ENCODE measurements at places on chromosomes 2 and 18. TPM values are rescaled to one million over a fixed set of nuclear protein-coding genes. Genes with fewer than 3 reads are reported as not detected.
A peak's percentile ranks its signal among the peaks of the same experiment; 100 is the strongest.

- DNase-seq = no peak
These were observed 65.2 kb upstream of the FZD7 start for GRCh38 chr2:201968476-201968875.

DNA sequence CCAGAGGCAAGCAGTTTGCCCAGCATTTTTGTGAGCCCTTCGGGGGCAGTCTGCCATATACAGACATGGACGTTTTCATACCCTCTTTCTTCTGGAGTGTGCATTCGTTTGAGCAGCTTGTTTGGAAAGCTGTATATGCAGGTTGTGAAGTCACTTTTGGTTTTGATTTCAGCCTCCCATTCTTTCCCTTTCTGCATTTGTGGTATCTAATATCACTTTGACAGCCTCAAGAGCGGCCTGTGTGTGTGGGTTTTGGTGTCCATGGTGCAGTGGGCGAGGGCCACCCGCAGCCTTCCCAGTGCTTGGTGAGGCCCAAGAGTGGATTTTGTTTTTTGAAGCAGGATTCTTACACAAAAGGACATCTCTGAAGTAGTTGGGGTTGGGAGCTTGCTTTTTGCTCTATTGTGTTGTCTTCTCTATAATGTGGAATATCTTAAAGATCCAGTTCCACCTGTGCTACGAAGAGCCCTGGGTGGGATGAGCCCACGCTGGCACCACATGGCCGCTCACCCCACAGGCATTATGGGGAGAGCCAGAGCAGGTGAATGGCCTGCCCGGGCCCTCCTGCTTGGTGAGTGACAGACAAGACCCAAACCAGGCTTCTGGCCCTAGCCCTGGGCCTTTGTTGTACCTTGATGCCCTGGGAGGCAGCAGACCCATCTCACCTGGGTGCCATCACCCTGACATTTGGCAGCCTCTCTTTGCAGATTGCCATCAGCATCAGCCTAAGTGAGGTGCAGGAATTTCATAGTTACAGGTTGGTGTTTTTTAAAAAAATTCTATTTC lies 29.5 kb downstream of the INPP4A start:
- no peak for DNase-seq

- peak; percentile 54 for DNase-seq
These were observed at the start of gene CHN1 for GRCh38 chr2:175004980-175005732. CHN1 (minus strand) TSS chr2:175005381; CDS start chr2:175004912, 469 bp downstream.

GRCh38 chr2:27211241-27211942 lies 449 bp upstream of the ATRAID start:
- no peak for DNase-seq

- DNase-seq = peak; percentile 81
These were observed 4.5 kb upstream of the OSR1 start for GRCh38 chr2:19362755-19363473.

- no peak for DNase-seq
These were observed 112.2 kb upstream of the NCKAP5 start for GRCh38 chr2:133680343-133681049.

GRCh38 chr2:145230546-145230945 lies 710.6 kb upstream of the ZEB2 start:
- DNase-seq = no peak

- no peak for DNase-seq
These were observed 16.3 kb downstream of the CNDP2 start for GRCh38 chr18:74512321-74513053.

GRCh38 chr18:7066965-7067555 lies 50.5 kb downstream of the LAMA1 start:
- no peak for DNase-seq

GRCh38 chr2:43305517-43305916 lies 79.1 kb upstream of the ZFP36L2 start:
- DNase-seq = no peak

GRCh38 chr2:33411765-33412164 lies 64.7 kb upstream of the RASGRP3 start:
- DNase-seq = no peak

- DNase-seq = no peak
These were observed 195.7 kb upstream of the GALNT5 start for GRCh38 chr2:157061799-157062198.

GRCh38 chr18:13387855-13388548 lies 169.4 kb downstream of the LDLRAD4 start:
- no peak for DNase-seq

- DNase-seq = no peak
These were observed 26.8 kb upstream of the NABP1 start for GRCh38 chr2:191650896-191651773.

DNA sequence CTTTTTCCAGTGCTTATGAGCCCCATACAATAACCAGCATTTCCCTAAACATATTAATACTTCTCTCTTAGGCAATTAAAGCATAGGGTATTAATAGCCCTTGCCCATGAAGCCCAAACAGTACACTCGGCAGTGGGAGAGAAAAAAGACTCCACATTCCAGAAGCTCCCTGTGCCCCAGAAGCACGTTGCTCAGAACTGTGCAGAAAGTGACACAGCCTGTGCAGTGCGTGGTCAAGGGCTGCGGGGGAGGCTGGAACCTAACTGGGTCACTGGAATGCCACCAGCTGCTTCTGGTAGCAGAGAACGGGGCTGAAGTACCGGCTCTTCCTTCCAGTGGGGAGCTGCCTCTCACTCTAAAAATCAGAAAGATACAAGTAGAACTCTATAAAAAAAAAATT lies 32.7 kb downstream of the EIPR1 start:
- DNase-seq = no peak

GRCh38 chr2:26300234-26300925 lies 45.6 kb upstream of the SELENOI start:
- DNase-seq = peak; percentile 55

- DNase-seq = no peak
These were observed 547.0 kb upstream of the ACVR2A start for GRCh38 chr2:147297820-147298219.

- DNase-seq = no peak
These were observed 1.6 kb downstream of the MTCL1 start for GRCh38 chr18:8706791-8707555.

DNA sequence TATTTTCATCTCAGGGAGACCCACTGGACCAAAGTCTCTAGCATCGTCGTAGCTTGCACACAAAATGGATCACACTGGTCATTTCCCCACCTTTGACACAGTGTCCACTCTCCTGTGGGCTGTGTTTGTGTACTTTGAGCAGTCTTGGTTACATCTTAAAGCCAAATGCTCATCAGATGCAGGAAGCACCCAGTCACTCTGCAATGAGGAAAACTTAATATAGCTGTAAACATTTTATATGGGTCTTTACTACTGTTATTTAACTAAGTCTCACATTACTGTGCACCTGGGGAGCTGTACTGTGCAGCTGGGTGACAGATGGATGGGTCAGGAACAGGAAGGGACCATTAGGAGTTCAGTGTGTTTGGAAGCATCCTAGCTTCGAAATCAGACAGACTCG lies 109.0 kb upstream of the CXCR4 start:
- DNase-seq = no peak

DNA sequence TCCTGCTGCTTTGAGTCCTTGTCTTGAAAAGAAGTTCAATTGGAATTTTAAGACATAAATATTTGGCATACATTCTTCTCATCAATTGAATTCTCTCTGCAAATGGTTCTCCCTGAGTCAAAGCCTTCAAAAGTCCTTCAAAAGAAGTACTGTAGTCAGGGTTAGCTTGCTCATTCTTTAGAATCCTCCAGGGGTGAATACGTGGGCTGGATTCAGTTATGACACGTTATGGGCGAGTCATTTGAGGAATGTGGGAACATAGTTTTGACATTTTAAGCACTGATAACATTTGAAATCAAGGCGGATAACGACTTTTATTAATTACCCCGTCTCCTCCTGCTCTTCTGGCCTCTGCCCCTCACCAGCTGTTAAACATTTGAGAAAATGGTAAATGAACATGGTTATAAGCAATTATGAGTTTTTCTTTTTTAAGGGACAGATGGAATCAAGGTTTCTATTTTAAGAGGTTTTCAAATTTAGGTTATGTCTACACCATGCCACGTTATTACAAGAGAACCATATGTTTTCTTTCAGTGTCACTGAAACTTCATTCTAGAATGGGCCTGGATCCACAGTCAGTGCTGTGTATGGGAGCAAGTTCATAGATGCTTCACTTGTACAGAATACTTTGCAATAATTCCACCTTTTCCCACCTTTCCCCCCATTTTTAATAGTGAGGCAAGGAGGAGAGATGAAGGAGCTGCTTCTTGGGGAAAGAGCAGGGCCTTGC lies 273.1 kb downstream of the TSN start:
- no peak for DNase-seq

- DNase-seq = no peak
These were observed 139.6 kb downstream of the TWIST2 start for GRCh38 chr2:238987352-238987981.

DNA sequence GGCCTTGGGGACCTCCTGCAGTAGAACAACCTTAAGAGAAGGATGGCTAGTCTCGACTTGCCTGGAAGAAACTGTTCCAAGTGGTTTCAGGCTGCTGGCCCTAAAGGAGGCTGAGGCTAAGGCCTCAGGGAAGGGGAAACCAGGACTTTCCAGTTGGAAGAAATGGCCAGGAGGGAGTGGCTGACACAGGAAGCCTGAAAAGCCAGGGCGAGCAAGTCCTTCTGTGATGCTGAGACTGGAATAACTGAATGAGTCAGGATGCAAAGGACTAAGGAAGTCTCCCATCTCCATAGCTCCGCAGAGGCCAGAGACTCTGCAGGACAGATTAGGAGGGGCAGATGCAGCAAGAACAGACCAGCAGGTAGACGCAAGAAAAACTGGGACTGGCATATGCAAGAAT lies 7.4 kb downstream of the HTRA2 start:
- no peak for DNase-seq

DNA sequence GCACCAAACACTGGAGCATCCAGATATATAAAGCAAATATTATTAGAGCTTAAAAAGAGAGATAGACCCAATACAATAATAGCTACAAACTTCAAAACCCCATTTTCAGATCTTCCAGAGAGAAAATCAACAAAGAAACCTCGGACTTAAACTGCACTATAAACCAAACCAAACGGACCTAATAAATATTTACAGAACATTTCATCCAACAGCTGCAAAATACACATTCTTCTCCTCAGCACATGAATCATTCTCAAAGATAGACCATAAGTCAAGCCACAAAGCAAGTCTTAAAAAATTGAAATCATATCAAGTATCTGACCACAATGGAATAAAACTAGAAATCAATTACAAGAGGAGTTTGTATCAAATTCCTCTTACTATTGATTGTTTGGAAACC lies 140.2 kb upstream of the OTOS start:
- DNase-seq = no peak

DNA sequence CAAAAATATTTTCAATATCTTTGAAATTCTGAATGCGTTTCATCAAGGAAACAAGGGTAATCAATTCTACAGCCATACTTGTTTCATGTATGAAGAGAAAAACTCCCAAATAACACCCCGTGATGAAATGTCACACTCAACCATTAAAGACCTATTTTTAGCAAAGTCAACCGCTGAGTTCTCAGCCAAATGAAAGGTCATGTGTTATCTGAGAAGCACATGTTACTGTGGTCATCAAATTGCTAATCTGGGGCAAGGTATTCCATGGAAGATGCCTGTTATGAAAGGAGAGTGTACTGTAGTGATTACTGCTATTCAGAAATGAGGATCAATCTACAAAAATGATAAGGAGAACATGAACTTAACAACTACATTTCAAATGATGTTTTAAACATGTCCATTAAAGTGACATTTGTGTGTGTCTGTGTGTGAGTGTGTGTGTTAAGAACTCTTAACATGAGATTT lies 126.7 kb downstream of the BCL2 start:
- no peak for DNase-seq

GRCh38 chr18:7657937-7658336 lies 90.8 kb downstream of the PTPRM start:
- no peak for DNase-seq

DNA sequence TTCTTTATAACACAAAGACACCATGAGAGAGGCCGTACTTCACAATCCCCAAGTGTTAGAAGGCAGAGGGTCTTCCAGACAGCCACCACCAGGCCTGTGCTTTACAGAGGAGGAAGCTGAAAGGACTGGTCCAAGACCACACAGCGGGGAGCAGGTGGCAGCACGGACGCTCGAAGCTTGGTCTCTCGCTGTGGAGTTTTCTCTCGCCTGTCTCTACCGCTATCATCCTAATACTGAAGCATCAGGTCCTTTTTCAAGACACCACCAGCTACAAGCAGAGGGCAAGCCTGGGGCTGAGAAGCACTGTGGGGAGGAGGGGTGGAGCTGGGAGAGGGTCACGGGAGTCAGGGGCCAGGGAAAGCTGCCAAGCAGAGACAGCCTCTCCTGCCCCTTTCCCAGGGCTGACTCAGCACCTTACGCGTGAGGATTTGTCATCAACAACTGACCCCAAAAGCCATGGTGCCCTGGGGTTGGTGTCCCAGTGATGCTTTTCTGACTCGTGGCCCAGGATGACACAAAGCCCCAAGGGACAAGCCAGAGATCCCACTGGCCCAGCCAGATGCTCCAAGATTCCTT lies 31.9 kb upstream of the FOSL2 start:
- DNase-seq = no peak

DNA sequence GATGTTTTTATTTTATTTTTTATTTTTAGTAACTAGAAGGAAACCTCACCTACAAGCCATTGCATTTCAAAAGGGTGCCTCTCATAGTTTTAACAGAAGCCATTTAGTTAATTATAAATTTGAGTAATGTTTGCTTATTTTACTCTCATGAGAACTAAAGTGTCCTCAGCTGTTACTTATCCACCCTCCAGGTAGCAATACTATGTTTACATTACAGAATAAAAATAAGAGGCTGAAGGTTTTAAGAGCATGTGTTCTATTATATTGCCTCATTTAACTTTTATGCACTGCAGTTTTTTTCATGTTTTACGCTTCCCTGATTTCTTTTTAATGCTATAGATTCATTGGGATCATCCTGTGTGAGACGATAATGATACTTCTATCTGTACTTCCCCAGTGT lies 235.5 kb downstream of the THSD7B start:
- no peak for DNase-seq

GRCh38 chr18:46397174-46397573 lies 259.8 kb downstream of the LOXHD1 start:
- no peak for DNase-seq

DNA sequence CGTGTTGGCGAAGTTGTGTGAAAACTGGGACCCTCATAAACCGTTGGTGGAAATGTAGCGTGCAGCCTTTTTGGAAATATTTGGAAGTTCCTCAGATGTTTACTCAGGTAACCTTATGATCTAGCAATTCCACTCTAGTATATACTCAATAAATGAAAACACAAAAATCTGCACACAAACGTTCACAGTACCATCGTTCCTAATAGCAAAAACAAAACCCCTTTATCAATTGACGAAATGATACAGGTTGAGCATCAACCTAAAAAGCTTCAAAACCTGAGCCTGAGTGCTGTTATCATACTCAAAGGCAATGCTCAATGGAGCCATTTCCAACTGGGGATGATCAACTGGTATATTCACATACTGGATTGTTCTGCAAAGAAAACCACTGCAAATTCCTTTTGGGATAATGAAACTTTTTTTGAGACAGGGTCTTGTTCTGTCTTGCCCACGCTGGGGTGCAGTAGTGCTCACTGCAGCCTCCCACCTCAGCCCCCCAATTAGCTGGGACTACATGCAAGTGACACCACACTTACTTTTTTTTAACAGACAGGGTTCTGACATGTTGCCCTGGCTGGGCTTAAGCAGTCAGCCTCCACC lies 777 bp upstream of the C18orf32 start:
- no peak for DNase-seq

The KRTCAP3 gene
- polyA plus RNA-seq = 12.7 TPM

The ERFE gene
- polyA plus RNA-seq = 0.53 TPM

The KLHL41 gene
- 4.8 TPM for polyA plus RNA-seq

The HOXD8 gene
- polyA plus RNA-seq = 7.0 TPM

The MATN3 gene
- 2.0 TPM for polyA plus RNA-seq

The FOXI3 gene
- not detected for polyA plus RNA-seq

The ANTXR1 gene
- polyA plus RNA-seq = 53.0 TPM

The MYL1 gene
- polyA plus RNA-seq = not detected

The ZNF521 gene
- polyA plus RNA-seq = 13.1 TPM

The CNTNAP5 gene
- 0.01 TPM for polyA plus RNA-seq

The RNU2-63P gene
- not detected for polyA plus RNA-seq
